ENCODE measurements at places on chromosomes 2 and 18. TPM values are rescaled to one million over a fixed set of nuclear protein-coding genes. Genes with fewer than 3 reads are reported as not detected.

Gene AKAIN1
- 0.13 TPM for polyA plus RNA-seq

Gene GPR55
- 0.22 TPM for polyA plus RNA-seq

Gene LOXHD1
- polyA plus RNA-seq: not detected

Gene SERPINB13
- not detected for polyA plus RNA-seq

Measured in small intestine (tissue), 16 donors.